Osteoblast (primary cell): ENCODE measurements at places on chromosomes 5 and 9. TPM values are rescaled to one million over a fixed set of nuclear protein-coding genes. Genes with fewer than 3 reads are reported as not detected.

The FLT4 gene
- total RNA-seq: not detected in 2 replicates

The RAD1 gene
- total RNA-seq: 54.6 and 58.3 TPM in 2 replicates

The FOXI1 gene
- not detected in 2 replicates for total RNA-seq

The MYOT gene
- total RNA-seq: not detected in 2 replicates

The NAA35 gene
- 23.5 and 25.6 TPM in 2 replicates for total RNA-seq

The HTR4 gene
- not detected in 2 replicates for total RNA-seq

GRCh38 chr9:134321946-134322741, 4.1 kb upstream of the RXRA start:
- no peak overlapping the region for H3K4me3 ChIP-seq
- peak; percentile 73 for DNase-seq
- H3K27ac ChIP-seq: no peak overlapping the region
- no peaks in the 10 kb centered on the region for H3K36me3 ChIP-seq

GRCh38 chr5:1192971-1193590, 8.3 kb upstream of the SLC6A19 start:
- H3K4me1 ChIP-seq: no peaks in the 10 kb centered on the region
- no peak overlapping the region for H3K27ac ChIP-seq
- no peaks in the 10 kb centered on the region for H3K36me3 ChIP-seq
- H3K27me3 ChIP-seq: peaks cover 11% of the 10 kb centered on the region

DNA sequence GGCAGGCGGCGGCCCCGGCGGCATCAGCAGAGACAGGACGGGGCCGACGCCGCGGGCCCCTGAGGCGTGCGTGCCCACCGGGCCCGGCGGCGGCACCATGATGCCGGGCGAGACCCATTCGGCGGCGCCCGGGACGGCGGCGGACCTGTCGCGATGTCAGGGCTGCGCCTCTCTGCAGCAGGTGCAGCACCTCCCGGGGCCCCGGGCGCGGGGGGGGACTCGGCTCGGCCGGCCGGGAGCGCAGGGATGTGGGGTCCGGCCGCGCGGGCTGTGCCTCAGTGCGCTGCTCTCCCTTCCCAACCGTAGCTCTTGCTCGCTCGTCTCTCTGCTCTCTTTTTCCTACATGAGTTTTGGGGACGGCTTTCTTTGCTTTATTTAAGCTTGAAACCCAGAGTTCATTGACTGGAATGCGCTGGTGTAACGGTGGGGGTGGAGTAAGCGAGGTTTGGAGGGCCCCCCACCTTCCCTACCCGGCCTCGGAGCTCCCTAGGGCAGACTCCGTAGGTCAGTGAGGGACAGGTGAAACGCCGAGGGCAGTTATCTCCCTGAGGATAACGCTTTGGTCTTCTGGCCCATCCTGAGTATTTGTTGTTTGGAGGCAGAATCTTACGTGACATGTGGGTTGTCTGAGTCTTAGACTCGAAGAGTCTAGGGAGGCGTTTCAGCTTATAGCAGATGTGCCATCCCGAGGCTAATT, 490 bp downstream of the ICE1 start:
- H3K27me3 ChIP-seq: no peaks in the 10 kb centered on the region
- peak; percentile 67 for DNase-seq
- peak overlapping the region; percentile 99 for H3K27ac ChIP-seq

GRCh38 chr9:111056538-111056937, 18.3 kb upstream of the LPAR1 start:
- H3K27ac ChIP-seq: no peak overlapping the region
- H3K27me3 ChIP-seq: no peaks in the 10 kb centered on the region
- peaks cover 3% of the 10 kb centered on the region for H3K4me1 ChIP-seq
- no peaks in the 10 kb centered on the region for H3K36me3 ChIP-seq
- H3K4me3 ChIP-seq: no peak overlapping the region
- peak; percentile 58 for DNase-seq

GRCh38 chr5:81121836-81122630, 111.1 kb upstream of the CKMT2 start:
- H3K27me3 ChIP-seq: peaks cover 18% of the 10 kb centered on the region
- H3K4me1 ChIP-seq: no peaks in the 10 kb centered on the region

GRCh38 chr9:106921341-106921899, 58.5 kb downstream of the ZNF462 start:
- no peak overlapping the region for H3K4me3 ChIP-seq
- peaks cover 24% of the 10 kb centered on the region for H3K4me1 ChIP-seq
- peaks cover 19% of the 10 kb centered on the region for H3K36me3 ChIP-seq
- no peak for DNase-seq

DNA sequence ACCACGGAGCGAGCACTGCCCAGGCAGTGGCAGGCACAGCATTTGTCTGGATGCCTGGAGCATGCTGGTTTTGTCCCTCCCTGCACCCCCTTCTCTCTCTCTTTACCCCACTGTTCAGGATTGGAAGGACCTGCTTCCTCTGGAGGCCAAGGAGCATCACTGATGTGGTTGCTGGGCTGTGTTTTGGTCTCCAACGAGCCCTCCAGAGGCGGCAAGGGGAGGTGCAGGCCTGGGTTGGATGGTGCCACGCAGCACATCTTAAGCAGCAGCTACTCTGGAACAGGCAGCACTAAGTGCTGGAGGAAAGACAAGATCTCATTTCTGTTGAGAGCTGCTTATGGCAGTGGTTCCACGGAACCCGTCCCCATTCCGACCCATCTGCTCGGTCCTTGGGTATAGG, 139.6 kb downstream of the CMYA5 start:
- no peak overlapping the region for H3K4me3 ChIP-seq
- no peaks in the 10 kb centered on the region for H3K36me3 ChIP-seq
- no peak overlapping the region for H3K27ac ChIP-seq
- peaks cover 11% of the 10 kb centered on the region for H3K27me3 ChIP-seq

DNA sequence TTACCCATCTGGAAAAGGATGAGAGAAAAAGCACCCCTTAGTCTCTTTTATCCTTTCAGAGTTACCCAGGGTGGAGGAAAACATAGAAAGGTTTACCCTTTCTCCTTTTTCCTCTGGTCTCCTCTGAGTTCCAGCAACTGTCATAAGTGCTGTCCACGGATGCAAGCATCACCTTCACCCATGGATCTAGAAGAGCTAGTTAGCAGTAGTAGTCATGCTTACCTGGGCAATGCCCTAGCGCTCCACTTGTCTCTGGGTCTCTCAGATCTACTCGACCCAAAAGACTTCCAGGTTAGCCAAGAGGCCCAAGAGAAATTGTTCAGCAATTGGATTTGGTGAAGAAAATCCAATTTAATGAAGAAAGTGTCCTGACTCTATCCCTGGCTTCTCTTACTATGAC, 656.2 kb upstream of the PTPRD start:
- no peak overlapping the region for H3K4me3 ChIP-seq
- H3K27ac ChIP-seq: no peak overlapping the region
- DNase-seq: no peak

DNA sequence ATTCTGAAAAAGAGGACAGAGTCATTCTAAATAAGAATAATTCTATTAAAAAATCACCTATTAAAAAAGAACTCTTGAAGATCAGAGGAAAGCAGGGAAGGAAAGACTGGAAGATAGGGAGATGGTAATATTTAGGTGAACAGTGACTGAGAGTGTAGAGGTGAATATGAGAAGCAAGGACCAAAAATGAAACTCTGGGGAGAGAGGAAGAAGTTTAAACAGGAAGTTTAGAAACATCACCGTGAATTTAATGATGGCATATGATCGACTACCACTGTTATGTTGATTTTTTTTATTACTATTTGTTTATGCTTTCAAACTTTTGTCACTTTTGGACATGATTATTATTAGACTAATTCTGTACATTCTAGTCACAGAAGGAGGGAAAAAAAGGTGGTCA, 1.7 kb upstream of the SPINK6 start:
- no peak overlapping the region for H3K27ac ChIP-seq
- no peaks in the 10 kb centered on the region for H3K4me1 ChIP-seq
- no peak overlapping the region for H3K4me3 ChIP-seq
- DNase-seq: no peak
